ENCODE measurements at places on chromosomes 16 and 17.

DNA sequence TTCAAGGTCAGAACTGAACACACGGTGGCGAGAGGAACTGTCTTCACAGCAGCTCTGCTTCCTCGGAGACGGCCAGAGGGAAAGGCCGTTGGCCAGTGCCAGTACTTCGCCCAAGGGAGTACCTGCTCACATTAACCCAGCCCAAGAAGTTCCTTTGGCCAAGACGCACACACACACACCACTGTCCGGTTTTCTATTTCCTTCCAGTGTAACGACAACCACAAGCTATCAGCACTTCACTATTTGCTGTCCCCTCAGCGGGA is 744 bp upstream of the GGNBP2 start:
- DNase-seq = peak; percentile 4

DNA sequence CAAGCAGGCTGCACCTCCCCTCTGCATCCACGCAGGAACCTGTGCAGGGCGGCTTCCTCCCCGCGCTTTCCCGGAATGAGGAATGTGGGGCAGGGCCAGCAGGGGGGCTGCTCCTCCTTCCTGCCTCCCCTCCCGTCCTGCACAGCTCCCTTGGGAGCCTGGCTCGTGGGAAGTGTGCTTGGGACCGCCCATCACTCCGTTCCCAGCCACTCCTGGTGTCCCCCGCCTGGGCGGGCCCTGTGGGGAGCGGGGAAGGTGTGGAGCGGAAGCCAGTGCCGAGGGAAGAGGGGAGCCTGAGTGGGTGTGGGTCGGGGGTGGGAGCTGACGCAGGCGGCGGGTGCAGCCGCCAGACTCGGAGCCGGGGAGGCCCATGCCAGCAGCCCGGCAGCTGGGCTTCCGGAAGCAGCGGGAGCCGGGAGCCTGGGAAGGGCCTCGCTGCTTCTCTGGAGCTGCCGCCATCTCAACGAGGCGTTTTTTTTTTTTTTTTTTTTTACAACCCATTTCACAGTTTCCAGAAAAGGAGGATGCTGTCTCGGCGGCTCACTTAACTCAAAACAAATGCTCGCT is 24.1 kb downstream of the BAHCC1 start:
- no peak for DNase-seq

DNA sequence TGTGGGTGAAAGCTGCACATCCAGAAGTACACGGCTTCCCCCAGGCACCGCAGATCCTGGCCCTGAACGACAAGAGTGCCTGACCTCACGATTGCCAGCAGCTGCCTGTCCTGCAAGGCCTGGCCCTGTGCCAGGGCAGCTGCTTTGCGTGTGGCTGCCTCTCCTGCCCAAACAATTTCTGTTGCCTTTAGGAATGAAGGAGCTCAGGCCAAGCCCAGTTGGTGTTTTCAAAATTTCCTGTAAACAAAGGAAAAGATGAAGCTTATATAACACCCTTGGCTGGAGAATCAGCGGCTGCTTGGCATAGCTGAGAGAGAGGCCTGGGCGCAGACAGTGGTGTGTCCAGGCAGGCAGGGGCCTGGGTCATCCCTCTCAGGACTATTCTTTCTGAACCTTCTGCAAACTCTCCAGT is 11.7 kb upstream of the SLC47A2 start:
- no peak for DNase-seq

DNA sequence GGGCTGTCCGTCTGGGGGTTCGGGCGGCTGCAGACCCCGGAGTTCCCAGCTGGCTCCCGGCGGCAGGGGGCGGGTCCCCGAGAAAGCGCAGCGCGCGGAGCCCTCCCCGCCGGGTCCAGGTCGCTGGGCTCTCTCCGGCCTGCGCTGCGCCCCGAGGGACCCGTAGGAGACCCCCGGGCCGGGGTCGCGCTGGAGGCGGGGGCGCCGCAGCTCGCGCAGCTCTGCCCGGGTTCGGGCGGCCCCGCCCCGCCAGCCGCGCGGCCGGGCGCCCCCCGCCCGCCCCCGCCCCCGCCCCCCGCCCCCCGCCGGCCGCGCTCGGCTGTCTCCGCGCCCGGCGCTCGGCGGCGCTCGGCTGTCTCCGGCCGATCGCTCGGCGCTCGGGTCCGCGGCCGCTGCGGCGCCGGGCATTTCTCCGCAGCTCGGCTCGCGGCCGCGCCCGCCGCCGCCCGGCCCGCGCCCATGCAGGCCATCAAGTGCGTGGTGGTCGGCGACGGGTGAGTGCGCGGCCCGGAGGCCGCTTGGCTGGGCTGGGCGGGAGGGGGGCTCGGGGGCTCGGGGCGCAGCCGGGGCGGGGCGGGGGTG is at the start of gene RAC3:
RAC3 (plus strand) TSS at position 376 of the 582 bp plus-strand sequence; CDS start at position 460, 84 bp downstream.
- DNase-seq = no peak

- no peak for DNase-seq
Observed at GRCh38 chr16:24848065-24848464, 2.3 kb downstream of the SLC5A11 start.

GRCh38 chr17:57343717-57344116 is 87.4 kb downstream of the MSI2 start:
- DNase-seq = no peak

DNA sequence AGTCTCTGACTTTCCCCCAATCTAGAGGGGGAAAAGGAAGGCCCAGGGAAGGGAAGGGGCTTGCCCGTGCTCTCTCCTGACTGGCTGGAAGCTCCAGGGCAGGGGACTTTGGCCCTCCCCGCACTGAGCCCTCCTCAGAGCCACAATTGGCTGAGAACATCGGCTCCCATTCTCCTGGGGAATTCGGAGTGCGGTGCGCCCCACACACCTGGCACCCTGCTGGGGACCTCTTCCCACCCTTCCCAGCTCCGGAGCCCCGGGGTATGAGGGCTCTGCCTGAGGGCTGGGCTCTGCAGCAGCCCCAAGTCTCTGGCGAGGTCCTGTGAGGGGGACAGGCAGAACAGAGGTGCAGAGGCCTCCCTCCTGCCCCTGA is 36.0 kb downstream of the PIMREG start:
- DNase-seq = no peak

DNA sequence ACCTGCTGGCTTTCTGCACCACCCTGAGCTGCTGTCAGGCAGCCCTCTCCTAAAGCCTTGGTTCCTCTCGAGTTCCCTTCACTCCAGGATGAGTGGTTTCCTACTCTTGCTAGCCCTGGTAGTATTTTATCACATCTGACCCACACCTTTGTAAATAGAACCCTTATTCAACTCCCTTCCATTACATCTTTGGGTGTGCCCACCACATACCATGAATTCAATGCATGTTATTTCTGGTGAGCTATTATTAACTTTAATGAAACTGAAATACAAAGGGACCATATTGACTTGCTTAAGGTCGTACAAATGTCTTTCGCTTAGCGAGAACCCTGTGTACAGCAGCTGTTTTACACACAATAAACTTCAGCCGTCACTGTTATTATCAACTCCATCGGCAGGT is 521.3 kb downstream of the GRIN2A start:
- no peak for DNase-seq

DNA sequence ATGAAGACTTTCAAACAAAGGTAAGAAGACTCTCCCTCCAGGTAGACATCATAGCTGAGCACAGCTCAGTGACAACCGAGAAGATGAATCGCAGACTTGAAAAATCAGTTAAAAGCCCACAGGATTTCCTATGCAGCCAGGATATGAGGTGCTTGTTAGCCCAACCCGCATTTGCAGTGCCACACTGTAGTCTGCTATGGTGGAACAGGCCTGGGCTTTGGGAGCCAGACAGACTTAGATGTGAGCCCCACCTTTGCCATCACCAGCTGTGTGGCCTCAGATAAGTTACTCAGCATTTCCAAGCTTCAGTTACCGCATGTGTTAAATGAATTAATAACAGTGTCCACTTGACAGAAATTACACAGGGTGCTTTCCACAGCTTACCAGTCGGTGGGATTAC is 204.4 kb upstream of the HS3ST3A1 start:
- no peak for DNase-seq

GRCh38 chr17:35903451-35903850 is 23.3 kb upstream of the CCL5 start:
- DNase-seq = no peak

- DNase-seq = no peak
Observed at GRCh38 chr16:50154420-50154950, 1.4 kb downstream of the TENT4B start.

GRCh38 chr17:72515291-72516065 is 394.7 kb downstream of the SOX9 start:
- DNase-seq = no peak

DNA sequence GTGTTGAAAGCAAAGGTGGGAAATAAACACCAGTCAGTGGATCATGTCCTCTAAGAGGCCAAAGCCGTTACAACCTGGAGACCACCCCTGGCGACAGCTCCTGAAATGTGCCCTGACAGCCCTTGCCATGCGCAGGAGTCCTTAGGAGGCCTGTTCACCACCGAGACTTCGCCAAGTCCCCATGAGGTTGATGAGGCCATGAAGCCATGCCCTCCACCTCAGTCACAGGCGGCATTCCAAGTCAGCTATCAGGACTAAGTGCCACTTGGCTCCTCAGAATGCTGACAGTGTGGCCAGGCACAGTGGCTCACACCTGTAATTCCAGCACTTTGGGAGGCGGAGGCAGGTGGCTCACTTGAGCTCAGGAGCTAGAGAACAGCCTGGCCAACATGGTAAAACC is 27.1 kb downstream of the ADAM11 start:
- DNase-seq = no peak
